ENCODE measurements at places on chromosomes 16 and 17.

DNA sequence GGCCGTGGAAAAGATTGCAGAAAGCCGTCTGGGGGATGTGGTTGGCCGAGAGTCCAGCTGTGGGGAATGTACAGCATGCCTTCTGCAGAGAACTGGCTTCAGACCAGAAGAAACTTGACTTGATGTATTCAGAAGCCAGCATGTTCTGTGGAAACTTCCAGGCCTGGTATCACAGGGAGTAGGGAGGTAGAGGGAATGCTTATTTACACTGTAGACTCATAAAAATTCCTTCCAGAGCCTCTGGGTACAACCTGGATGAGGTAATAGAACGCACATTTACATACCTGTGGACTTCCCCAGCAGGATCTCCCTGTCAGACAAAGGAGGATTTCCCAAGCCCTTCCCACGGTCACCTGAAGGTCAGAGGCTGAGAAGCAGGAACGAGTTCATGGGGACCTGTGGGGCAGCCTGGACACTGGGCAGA is 11.8 kb upstream of the GAS7 start:
- DNase-seq: no peak

- DNase-seq: no peak
Observed at GRCh38 chr17:45296003-45296832, 20.6 kb downstream of the MAP3K14 start.

GRCh38 chr17:826778-827177 is 44.6 kb downstream of the MRM3 start:
- DNase-seq: no peak

- DNase-seq: no peak
Observed at GRCh38 chr16:13391337-13391736, 489.9 kb downstream of the SHISA9 start.

- DNase-seq: no peak
Observed at GRCh38 chr17:74964988-74965622, 7.5 kb downstream of the HID1 start.

DNA sequence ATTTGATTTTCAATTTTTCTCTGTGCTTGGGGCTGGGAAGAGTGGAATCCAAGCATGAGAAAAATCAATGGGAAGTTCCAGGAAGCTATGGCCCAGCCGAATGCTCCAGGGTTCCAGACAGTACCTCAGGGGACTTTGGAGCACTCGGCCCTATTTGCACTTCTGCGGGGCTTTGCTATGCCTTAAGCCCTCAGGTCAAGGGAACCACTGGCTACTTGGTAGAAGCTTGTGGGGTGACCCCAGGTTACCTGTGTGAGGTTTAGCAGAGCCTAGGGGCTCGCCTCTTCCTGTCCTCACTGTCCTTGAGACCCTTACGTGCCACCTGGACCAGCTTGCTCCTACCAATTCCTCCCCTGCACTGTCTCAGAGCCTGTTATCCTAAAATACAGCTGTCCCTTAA is 121.3 kb downstream of the MGAT5B start:
- DNase-seq: no peak

DNA sequence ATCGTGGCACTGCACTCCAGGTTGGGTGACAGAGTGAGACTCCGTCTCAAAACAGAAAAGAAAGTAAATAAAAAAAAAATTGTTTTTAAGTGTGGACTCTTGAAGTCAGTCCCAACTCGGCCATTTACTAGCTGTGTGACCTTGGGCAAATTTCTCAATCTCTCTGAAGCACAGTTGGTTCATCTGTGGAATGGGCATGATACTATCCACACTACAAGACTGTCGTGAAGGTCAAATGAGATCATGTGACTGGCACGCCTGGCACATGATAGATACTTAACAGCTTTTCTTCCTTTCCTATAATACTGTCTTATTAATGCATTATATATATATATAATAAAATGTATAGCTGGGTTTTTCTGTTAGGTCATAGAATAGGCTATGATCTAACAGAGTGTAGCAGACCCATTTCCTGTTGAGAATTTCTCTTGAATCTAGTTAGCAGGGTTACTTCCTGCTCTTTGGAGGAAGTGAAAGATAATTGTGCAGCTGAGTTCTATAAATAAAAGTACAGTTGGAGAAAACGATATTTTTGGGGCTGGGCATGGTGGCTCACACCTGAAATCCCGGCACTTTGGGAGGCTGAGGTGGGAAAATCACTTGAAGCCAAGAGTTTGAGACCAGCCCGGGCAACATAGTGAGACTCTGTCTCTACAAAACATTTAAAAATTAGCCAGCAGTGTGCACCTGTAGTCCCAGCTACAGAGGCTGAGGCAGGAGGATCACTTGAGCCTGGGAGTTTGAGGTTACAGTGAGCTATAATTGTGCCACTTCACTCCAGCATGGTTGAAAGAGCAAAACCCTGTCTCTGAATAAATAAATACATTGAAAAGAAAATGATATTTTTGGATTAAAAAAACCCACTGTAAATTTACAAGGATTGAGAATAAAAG is 7.3 kb downstream of the MILR1 start:
- DNase-seq: no peak

DNA sequence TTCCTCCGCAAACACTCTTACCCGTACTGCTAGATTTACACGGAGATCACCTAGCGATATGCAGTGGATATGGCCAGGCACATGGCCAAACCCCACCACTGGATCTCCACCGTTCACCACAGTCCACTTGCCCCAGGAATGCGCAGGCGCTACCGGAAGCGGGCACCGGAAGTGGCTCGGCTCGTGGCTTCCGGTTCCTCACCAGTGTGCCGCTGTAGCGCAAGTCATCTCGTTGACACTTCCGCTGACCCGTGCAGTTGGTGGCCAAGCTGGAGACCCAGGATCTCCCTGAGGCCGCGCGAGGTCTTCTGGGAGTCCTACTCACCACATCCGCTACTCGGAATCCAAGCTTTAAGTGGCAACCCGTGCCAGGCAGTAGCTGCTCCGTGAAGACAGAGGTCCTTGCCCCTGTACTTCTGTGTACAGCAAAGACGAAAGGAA is 11.5 kb downstream of the ZNF597 start:
- DNase-seq: no peak

DNA sequence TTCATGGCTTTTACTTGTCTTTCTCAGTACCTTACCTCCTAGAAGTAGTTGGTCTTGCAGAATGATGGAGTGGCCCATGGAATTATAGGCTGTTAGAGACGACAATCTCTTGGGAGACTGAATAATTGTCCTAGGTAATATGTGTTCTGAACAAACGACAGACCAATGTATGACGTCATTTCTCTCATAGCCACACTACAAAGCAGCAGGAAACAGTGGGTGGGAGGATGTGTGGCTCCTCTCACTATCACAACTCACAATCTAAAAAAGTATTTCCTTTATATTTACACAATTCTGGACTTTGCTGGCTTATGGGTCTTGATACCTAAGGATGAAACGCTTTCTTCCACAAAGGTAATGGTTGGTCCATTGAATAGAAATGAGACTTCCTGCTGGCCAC is 183.9 kb downstream of the TOX3 start:
- no peak for DNase-seq

GRCh38 chr17:41617698-41618097 is 5.1 kb upstream of the KRT16 start:
- DNase-seq: no peak

GRCh38 chr16:73546341-73546845 is 498.5 kb upstream of the ZFHX3 start:
- no peak for DNase-seq

DNA sequence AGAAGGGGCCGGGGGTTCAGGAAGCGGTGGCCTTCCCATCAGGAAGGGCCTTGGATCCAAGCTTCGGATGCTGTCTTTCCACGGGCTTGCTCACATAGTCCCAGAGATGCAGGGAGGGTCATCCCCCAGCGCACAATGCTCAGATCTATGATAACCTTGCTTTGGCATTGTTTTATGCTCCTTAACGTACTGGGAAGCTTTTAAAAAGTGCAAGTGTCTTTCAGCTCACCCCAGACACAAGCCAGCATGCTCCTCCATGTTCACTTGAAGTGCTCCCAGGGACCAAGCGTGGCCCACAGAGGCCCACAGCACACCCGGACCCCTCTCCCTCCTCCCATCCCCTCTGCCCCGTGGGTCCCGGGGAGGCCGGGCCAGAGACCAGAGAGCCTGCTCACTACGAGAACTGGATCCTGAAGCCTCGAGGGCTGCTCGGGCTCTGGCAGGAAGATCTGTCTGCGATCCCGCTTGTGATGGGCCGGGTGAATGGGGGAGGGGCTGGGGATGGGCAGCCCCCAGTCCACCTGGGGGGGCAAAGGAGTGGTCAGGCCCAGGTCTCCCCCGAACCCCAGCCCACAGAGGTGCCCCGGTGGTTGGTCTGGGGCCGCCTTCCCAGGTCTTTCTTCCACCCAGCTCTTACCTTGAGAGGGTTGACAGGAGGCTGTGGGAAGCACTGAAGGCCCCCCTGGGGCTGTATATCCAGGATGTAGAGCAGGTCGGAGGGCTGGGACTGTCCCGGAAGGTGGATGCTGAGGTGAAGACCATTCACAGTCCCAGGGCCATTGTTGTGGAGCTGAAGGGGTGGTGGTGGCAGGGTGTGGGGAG is 11.8 kb upstream of the FAM171A2 start:
- no peak for DNase-seq

- no peak for DNase-seq
Observed at GRCh38 chr16:49638673-49639610, 217.0 kb downstream of the ZNF423 start.

- DNase-seq: no peak
Observed at GRCh38 chr17:11178581-11178980, 62.4 kb upstream of the SHISA6 start.

- no peak for DNase-seq
Observed at GRCh38 chr16:74051-74746, 1.8 kb upstream of the RHBDF1 start.

GRCh38 chr16:2081201-2082084 is 33.7 kb downstream of the TSC2 start:
- DNase-seq: no peak

All from left renal cortex interstitium (tissue), 4 donors.